ENCODE measurements at places on chromosomes 4 and X.

DNA sequence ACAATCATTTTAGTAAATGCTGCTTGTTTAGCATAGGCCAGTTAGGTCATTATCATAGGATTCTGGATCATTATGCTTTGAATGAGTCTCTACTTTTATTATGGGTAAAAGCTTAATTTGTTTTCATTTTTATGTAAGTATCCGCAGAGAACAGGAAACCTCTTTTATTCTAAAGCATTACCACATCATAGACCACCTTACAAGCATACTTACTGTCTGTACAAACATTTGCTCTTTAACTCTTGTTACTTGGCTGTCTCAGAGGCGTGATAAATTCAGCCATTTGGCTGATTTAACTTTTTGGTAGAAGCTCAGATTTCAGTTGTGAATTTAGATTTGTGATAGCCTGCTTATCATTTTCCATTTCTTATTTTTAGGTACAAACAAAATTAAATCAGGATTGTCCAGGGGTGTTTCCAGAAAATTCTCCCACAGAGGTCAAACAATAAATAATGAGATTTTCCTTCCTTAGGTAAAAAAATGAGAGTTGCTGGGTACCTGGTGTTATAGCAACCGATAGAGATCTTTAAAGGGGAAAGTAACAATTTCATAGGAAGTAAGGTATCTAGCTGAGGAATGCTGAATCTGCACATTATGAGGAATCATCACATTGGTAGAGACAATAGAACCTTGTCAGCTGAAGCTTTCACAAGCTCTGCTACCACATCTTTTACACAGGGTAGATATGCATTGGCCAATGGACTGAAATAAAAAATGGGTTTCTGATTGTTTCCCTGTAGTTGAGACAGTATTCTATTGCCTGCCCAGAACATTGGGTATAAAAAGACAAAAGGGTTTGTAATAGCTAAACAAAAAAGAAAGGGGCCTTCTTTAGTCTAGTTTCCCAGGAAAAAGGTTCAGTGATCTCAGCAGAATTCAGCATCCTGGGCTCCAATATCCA lies 62.5 kb downstream of the NDNF start:
- no peak for DNase-seq

- peak; percentile 38 for DNase-seq
Measured at GRCh38 chr4:1899149-1900086, 28.2 kb downstream of the NSD2 start.

GRCh38 chr4:31045724-31046318 lies 325.7 kb downstream of the PCDH7 start:
- no peak for DNase-seq

GRCh38 chr4:159269116-159269515 lies 166.2 kb downstream of the RAPGEF2 start:
- no peak for DNase-seq

GRCh38 chr4:52588771-52589591 lies 70.1 kb downstream of the USP46 start:
- no peak for DNase-seq

- DNase-seq, result no peak
Measured at GRCh38 chrX:40340116-40340515, 240.7 kb upstream of the ATP6AP2 start.

Data from omental fat pad (tissue), 4 donors.